ENCODE measurements at places on chromosomes 2 and 18.

GRCh38 chr2:233141901-233142300, 81.8 kb downstream of the INPP5D start:
- no peak for DNase-seq

- DNase-seq = no peak
Observed at GRCh38 chr2:185179743-185180142, 558.9 kb upstream of the FSIP2 start.

GRCh38 chr18:57909620-57910019, 106.5 kb upstream of the ATP8B1 start:
- DNase-seq = no peak

- DNase-seq = no peak
Observed at GRCh38 chr18:12401881-12402280, 5.8 kb upstream of the PRELID3A start.

- DNase-seq = peak; percentile 67
Observed at GRCh38 chr2:241739651-241740050, 5.2 kb downstream of the D2HGDH start.

- no peak for DNase-seq
Observed at GRCh38 chr2:132517386-132517785, 100.8 kb downstream of the GPR39 start.

GRCh38 chr2:10398496-10398895, 49.6 kb downstream of the ODC1 start:
- no peak for DNase-seq

DNA sequence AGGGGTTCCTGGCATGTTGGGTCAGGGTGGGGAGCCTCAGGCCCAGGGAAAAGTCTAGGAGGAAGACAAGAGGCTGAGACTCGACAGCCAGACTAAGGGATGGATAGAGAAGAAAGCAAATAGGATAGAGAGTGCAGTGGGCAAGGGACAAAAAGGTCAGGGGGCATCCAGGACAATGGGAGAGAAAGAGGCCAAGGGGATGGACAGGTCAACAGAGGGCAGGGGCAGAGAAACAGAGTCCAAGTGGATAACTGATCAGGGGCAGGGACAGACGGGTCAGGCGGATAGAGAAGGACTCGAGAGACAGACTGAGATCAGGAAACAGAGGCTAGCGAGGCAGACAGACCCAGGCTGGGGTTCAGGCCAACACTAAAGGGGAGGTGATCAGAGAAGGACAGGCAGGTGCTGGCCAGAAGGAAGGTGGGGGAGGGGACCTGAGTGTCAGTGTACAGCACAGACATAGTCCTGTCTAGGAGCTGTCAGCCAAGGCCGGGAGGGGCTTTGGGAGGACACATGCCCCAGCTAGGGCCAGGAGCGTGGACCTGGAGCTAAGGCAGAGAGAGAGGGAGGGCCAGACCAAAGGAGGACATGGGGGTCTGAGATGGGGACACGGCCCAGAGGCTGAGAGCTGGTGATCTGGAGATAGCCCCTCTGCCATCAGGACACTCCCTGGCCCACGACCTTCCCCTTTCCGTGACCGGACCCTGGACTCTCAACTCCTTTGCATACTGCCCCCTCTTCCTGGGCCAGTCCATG, 12.2 kb downstream of the ASIC4 start:
- no peak for DNase-seq

- no peak for DNase-seq
Observed at GRCh38 chr2:159713631-159714246, 1.4 kb downstream of the MARCHF7 start.

DNA sequence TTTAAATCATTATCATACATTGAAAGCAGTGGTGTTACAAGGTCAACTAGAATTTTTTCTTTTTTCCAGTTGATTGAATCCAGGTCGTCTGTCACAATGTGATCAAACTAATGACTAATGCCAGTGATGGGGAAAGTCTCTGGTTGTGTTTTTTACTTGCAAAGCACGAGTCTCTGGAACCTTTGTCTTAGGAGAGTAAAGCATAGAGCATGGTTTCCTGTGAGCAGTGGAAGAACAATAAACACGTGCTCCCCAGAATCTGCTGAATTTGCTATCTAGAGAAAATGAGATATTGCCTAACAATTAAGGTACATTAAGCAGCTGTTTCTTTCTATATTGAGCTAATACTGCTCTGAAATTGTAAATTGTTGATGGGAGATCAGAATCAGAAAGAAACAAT, 1332.4 kb upstream of the TMEFF2 start:
- DNase-seq = no peak

DNA sequence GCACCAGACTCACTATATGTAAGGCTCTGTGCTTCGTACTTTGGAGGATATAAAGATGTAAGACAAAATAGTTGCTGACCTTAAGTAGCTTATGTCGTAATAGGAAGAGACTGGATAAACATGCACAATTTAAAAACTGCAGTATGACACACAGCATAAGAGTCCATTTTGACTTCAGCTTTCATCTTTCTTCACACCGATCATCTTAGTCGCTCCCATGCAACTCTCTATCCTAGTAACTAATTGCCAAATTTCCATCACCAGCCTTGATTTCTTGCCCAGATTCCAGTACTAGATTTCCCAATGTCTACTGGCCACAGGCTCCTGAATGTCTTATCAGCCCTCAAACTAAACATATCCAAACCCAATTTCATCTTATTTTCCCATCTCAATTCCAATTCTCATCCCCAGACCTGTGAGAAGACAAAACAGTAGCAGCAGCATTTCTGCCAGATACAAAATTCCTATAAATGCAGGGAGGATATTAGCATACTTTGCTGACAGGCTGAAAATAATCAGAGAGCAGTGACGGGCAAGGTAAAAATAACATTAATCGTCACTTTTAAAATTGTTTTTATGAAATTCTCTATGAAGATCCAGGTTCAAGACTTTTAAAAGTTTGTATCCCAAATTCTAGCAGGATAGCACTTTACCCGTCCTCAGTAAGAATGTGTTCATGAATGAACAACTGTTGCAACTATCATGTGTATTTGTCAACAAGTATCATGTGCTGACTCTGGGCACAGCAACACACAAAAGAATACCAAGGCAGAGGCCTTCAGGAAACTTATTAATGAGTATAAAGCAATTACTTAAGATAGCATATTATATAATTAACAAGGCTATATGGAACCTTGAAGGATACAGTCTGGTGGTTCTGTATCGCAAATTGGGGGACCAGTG, 42.2 kb downstream of the KIDINS220 start:
- DNase-seq = no peak

DNA sequence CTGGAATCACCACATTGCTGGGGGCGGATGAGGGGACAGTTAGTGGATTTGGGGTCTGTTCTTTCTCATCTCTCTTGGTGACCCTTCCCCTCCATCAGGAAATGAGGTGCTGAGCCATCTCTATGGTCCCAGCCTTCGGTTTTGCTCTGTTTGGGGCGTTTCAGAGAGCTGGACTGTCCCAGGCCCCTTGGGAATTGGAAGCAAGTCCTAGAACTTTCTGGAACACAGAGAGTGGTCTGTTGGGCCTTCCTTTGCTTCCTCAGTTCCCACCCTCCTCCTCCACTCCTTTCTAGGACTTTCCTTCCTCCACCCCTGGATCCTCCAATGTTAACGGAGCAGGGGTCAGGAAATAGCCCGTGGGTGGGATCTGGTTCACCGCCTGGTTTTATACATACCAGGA, 17.0 kb downstream of the RRM2 start:
- DNase-seq = no peak

DNA sequence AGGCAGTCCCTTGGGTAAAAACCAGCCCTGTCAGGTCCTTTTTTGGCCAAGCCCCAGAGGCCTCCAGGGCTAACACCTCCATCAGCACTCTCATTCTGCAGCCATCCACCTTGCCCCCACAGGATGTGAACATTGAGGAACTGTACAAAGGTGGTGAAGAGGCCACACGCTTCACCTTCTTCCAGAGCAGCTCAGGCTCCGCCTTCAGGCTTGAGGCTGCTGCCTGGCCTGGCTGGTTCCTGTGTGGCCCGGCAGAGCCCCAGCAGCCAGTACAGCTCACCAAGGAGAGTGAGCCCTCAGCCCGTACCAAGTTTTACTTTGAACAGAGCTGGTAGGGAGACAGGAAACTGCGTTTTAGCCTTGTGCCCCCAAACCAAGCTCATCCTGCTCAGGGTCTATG, 7.3 kb downstream of the IL1F10 start:
- DNase-seq = no peak

DNA sequence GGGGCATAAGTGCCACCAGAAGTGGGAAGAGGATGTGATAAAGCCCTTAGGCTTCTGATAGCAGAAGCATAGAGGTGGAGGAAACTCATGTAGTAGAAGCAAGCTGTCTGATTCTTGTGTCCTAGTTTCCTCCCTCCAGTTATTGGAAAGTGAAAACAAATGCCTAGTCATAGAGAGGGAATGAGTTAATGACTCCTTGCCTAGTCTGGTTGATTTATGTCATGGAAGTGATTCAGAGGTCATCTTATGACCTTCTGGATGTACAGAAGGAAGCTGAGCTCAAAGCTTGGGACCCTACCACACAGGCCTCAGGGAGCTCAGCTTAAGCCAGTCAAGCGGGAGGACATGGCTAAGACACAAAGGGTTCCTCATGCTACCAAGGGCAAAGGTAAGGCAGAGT, 232.2 kb downstream of the THSD7B start:
- no peak for DNase-seq

DNA sequence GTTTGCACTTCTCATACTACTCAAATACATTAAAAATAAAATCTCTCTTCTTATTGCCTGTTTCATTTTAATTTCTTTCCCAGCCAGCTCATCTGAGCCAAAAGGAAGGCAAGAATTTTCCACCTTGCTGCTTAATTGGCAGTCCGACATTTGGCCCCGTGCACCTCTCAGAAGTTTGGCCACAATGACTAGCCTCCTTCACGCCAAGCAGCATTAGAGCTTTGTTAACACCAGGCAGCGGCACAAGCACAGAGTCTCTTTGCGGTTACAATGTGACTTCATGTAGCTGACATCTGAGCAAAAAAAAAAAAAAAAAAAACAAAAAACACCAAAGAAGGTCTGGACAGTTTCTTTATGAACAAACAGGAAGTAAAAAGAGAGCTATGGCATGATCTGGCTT, 248.9 kb downstream of the OSR1 start:
- DNase-seq = no peak

DNA sequence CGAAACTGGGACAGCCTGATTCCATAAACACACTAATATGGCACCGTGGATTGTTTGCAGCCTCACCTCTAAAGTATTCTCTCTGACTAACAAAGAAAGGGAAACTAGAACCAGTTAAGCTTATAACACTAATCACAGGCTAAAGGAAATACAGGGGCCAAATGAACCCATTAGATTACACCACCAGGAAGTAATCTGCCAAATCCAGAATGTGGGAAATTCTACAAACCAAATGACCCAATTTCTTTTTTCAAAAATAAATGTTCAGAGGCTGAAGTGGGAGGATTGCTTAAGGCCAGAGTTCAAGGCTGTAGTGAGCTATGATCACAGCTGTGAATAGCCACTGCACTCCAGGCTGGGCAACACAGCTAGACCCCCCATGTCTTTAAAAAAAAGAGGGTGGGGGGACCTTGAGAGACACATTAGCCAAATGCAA, 1.5 kb upstream of the MPPE1 start:
- no peak for DNase-seq

DNA sequence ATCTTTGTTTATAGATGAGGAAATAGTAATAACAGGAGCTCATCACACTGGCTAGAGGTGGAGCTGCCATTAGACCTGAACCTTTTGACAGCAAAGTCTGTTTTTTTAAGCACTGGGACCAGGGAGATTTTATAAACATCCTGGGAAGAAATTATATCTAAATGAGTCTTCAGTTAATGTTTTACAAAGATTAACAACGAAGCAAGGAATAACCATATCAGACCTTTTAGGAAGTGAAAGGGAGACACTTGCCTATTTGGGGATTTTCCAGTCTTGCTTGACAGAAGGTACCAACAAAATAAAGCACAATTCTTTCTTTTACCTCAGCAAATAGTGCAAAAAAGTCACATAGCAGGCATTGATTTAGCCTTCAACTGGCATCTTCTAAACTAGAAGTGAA, 777.0 kb downstream of the CPS1 start:
- no peak for DNase-seq

DNA sequence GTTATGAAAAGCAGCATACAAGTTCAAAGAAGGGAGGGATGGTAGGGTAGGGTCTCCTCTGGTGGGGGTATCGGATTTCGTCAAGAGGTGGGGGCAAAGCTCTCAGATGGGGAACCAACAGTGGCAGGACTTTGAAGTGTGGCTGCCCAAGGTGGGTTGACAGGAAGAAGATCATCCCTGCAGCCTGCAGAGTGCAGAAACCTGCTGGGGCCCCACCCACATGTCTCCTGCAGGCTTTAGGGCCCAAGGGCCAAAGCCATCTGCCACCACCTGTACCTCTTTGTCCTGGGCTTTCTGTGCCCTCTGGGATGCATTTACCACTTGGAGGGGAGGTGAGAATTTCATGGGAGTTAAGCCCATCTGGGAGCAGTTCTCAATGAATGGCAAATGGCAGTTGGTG, 42.7 kb downstream of the KCNF1 start:
- DNase-seq = no peak

DNA sequence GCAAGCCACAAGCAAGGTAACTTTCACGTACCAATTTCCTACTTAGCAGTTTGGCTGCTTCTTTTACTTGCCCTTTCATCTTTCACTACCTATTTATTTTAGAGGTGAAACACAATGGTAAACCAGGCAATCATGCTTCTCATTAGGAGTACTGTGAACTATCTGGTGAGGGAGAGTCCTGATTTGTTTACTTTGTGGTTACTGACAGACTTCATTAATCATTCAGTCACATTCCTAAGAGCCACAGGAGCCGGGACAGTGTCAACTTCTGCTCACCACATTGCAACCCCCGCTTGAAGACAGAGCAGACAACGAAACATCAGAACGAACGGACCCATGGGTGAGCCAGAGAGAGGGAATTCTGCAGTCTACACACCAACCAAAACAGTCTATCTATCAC, 28.8 kb downstream of the TUBB6 start:
- no peak for DNase-seq

DNA sequence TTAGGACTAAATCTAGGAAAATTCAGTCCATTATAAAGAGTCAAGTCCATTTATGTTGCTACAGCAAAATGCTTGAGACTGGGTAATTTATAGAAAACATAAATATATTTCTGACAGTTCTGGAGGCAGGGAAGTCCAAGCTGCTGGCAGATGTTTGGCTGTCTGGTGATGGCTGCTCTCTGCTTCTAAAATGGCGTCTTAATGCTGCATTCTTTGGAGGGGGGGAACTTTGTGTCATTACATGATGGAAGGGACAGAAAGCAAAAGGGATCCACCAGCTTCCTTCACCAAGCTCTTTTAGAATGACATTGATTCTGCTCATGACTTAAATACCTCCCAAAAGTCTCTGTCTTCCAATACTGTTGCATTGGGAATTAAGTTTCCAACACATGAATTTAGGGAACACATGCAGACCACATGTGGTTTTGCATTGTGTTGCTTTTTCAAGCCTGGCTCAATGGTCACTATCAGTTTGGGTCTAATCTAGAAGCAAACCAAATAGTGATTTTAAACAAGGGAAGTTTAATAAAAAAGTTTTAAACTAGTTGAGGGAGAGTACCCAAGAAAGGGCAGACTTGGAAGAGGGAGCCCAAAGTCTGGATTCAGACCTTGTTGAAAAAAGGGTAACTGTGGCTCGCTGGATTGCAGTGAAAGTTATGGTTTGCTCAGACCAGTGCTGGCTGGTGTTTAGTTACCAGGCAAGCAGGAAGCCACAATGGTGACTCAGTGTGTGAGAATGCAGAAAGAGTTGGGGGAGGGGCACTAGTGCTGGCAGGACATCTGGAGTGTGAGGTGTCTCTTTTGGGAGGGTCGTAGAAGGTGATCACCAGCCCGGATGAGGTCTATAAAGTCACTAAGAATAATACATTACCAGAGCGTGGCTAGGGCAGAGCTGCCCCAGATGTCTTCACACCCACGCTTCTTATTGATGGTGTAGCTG, 30.8 kb downstream of the C18orf54 start:
- DNase-seq = no peak
